ENCODE measurements at places on chromosomes 7 and 10.

DNA sequence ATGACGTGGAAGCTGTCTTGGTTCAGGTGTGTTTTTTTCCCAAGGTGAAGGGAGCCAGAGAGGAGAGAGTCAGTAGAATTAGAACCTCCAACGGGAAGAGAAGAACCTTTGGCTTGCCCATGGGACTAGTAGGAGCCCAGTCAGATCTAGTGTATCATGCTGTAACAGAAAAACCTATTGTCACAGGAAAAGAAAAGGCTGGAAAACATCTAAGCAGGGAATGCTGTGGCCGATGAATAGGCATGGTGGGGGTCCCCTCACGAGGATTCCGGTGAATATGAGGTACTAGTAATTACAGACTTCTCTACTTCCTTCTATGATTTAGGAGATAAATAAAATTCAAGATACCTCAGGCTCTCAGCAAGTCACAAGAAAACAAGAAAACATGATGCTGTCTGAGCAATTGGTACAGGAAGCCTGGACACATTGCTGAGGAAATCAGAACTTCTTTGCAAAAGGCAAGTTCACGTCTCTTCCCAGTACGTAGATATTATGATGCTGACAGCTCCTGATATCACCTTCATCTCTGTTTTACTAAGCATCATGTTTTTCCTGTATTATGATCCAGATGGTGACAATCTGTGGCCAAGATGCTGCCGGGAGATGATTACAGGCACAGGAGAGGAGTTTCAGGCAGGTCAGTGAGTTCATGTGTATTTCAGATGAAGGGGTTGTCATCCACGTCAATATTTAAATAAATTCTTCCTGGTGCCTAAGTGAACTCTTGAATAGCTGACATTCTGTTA lies 54.3 kb upstream of the NPY start:
- no peak for DNase-seq

DNA sequence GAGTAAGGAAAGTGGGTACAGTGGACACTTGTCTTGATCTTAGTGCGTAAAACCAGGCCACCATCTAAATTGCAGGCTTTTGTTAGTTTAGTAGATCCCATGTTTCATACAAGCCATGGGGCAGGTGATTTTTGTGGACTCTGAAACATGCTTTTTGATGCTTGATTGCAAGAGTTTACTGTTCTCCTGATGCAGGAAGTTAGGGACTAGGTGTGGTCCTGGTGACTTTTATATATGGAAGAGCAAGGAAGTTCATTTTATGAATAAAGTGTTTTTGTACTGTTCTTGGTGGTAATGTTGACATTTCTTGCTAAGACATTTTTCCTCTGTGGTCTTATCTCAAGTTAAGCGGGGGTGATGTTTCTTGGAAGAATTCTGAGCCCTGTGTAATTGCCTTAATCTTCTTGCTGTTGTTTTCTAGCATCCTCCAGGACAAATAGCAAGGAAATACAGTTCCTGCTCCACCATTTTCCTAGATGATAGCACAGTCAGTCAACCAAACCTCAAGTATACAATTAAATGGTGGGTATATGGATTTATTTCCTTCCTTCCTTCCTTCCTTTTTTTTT lies 89.0 kb upstream of the GJD4 start:
- DNase-seq: no peak

DNA sequence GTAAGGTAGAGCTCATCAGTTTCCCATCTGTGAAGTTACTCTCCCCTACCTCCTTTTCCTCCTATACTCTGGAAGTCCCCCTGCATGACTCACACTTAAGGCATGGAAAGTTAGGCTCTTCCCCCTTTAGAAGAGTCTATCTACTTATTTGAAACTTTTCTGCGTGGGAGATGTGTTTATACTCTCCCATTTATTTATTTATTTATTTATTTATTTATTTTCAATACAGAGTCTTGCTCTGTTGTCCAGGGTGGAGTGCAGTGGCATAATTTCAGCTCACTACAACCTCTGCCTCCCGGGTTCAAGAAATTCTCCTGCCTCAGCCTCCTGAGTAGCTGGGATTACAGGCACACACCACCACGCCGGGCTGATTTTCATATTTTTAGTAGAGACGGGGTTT lies 107.5 kb upstream of the JCAD start:
- no peak for DNase-seq

DNA sequence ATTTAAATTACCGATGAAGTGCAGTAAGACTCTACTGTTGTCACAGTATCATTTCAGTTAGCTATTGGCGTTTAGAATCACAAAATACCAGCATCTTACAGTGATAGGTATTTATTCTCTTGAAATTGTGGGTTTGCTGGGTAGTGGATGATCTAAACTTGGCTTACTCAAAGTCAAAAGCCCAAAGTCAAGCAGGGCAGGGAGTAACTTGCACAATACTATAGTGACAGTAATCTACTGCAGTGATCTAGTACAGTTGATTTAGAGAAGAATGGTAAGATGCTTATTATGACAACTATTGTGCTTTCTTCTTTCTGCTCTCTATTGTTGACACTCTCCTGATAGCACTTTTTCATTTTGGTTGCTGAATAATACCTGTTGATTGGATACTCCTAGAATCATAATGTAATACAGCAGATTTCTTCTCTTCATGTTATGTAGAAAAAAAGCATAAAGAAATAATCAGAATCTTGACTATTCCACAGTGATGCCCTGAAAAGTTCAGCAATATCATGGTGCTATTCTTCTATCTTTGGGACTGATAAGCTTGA lies 10.0 kb downstream of the BTRC start:
- no peak for DNase-seq

- DNase-seq: no peak
Measured at GRCh38 chr7:83856094-83856493, 207.2 kb upstream of the SEMA3E start.

DNA sequence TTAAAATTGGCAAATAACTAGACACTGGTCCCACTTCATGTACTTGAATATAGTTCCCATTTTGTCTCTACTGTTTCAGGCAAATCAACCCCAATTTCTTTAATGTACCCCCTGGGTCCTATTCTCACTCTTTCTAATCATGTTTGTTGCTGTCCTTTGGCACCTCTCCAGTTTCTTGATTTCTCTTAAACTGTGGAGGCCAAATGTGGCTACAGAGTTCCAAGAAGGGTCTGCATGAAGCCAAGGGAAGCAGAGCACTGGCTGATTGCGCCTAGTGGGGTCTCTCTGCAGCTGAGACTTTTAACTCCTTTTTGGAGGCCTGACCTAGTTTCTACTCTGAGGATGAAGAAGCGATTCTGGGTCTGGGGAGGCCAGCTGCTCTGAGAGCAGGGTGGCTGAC lies 6.7 kb upstream of the ADAM12 start:
- no peak for DNase-seq

Data from stimulated activated CD8-positive, alpha-beta memory T cell treated with anti-CD3 and anti-CD28 coated beads, Interleukin-12 subunit alpha, Interleukin-12 subunit beta, amount 100 ng/mL, for 4 hours (primary cell).